ENCODE measurements at places on chromosomes 5 and 9.

DNA sequence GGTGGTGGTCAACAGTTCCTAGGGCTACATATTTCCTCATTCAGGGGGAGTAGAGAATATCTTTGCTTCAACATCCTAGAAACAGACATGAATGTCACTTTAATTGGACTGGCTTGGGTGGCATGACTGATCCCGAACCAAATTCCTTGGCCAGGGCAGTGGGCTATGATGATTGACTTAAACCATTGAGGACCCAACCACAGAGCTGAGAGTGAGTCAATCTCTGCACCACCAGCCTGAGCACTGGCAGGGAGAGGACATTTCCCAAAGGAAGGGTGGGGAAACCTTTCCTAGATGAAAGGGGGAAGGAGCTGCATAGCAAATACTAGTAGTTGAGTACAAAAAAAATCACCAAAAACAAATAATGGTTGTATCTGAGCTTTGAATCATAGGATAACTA, 52.8 kb upstream of the ENTREP1 start:
- DNase-seq, result no peak

- no peak for DNase-seq
These were observed 43.2 kb upstream of the RICTOR start for GRCh38 chr5:39117401-39117800.

GRCh38 chr5:101653996-101654395, 642.1 kb downstream of the SLCO4C1 start:
- no peak for DNase-seq

DNA sequence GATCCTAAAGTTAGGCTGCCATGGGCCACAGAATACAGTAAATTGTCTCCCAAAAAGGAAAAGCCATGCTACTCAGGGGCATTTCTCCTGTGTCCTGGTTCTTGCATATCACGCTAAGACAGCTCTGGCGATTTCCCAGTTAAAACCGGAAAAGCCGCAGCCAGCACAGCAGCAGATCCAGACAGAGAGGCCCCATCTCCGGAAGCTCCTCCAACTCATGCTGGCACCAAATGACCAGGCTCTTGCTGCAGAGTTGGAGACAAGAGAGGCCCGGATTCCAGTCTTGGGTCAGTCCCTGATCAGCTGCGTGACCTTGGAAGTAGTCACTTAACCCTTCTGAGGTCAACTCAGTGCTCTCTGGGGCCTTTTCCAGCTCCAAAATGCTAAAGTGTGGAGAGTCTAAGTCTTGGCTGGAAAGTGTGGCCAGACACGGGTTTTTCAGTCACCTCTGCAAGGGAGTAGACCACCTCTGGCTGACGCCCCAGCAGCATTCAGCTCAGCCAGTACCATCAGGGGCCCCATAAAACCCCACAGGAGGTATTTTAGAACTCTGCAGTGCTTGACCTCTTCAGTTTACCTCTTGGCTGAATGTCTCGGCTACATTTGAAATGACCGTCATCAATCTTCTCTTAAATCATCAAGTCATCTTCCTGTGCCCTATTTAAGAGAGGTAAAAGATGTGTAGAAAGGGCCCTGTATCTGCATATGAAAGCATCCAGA, 16.2 kb downstream of the GDNF start:
- no peak for DNase-seq

DNA sequence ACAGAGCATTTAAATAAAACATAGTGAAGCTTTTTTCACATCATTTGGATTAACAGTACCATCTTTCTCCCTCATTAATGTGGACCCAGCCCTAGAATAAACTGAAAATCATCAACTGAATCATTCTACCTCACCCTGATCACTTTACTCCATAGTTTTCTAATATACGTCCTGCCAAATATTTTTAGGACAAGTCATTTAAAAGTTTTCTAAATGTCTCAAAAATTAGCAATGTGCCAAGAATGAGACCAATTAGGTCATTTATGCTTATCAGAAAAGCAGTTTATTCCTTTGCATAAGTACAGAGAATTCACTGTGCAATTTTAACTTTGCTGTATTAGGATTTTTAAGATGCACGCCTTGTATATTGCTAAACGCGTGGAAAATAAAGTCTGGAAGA, 284.4 kb downstream of the PIK3R1 start:
- DNase-seq, result no peak

- DNase-seq, result no peak
These were observed 438.8 kb upstream of the SEMA6A start for GRCh38 chr5:117013280-117013877.

Data from H7 (cell line).